CD8-positive, alpha-beta T cell (primary cell): ENCODE measurements at places on chromosomes 13 and 19. TPM values are rescaled to one million over a fixed set of nuclear protein-coding genes. Genes with fewer than 3 reads are reported as not detected.

- no peak for DNase-seq
Observed at GRCh38 chr13:44271031-44271455, 102.6 kb upstream of the SERP2 start.

The ZNF208 gene
- 1.1 TPM for total RNA-seq

GRCh38 chr19:12786141-12786870, 5.0 kb upstream of the JUNB start:
- no peak for DNase-seq

GRCh38 chr13:50761406-50761805, 82.1 kb downstream of the DLEU7 start:
- DNase-seq = no peak

DNA sequence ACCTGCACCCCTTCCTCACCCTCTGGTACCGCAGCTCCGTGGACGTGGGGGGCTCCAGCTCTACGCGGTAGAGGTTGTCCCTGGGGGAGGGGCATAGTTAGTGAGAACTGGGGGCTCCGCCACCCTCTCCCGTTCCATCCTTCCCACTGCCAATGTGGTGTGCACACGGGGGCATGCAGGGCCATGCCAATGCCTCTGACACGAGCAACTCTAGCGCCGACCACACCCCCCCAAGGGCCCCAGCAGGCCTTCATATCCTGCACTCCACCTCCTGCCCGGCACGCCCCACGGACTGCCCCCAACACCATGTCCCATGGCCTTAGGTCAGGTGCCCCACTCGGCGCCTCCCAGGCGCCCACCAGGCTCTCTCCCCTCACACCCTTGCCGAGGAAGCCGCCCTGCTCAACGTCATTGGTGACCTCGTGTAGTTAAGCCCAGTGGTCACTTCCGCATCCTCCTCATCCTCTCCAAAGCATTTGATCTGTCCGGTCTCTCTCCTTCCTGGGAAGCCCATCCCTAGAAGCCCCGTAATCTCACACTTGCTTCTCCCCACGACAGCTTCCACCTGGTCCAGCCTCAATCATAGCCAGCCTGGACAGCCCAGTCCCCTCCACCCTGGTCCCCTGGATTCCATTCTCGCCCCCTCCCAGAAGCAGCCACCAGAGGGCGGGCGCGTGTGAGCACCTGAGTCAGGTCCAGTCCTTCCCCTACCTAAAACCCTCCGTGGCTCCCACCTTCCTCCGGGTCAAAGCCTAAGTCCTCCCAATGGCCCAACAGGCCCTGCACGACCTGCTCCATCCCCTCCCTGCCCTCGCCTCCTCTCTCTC, 2.1 kb downstream of the SEMA6B start:
- peak; percentile 33 for DNase-seq

The APC2 gene
- total RNA-seq = 0.27 TPM

DNA sequence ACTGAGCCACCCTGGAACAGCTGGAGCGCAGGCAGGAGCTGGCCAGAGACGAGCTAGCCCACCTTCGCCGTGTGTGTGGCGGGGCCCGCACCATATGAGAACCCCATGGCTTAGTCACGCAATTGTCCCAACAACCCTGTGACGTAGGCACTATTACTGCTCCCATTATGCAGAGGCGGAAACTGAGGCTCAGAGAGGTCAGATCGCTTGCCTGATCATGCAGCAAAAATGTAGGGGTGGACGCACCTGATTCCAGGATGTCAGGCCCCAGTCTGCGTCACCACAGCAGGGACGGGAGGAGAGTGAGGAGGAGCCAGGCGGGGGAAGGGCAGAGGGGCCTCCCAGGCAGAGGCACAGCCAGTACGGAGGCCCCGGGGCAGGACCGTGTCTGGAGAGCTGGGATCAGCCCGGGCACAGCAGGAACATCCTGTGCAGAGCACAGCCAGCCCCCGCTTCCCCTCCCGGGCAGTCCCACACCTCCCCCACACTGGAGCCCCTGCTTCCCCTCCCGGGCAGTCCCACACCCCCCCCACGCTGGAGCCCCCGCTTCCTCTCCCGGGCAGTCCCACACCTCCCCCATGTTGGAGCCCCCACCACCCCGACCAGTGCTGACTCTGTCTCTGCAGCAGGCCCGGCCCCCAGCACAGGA, 16.7 kb downstream of the PIP5K1C start:
- DNase-seq = no peak

DNA sequence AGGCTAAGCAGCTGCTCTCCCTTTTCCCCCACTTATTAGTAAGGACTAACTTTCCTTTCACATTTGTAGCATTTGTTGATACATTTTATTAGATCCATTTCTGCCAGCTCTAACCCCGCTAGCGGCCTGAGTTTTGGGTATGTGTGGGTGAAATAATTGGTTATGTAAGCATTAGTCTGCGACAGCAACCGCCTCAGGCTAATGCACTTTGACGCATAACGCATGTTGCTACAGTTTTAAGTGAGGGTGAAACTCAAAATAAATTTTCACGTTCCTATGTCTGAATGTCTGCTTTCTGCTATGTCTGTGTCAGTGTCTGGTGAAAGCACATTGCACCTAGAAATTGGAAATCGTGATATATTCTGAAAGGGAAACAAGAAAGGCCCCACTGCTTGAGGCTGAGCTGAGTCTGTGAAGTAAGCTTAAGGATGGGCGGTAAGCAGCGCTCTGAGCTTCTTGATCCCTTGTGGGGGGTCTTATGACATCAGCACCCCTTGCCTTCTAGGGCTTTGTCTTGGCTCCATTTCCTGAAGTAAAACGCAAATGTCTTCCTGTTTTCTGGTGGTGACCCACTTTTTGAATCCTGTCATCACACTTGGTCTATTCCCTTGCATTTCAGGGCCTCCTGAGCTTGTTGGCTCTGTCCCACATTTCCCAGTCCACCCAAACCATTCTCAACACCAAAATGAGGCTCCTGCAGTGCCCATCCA, 648.3 kb upstream of the ARGLU1 start:
- no peak for DNase-seq
